Large intestine (tissue), 12 donors: ENCODE measurements at places on chromosomes 11 and 22. TPM values are rescaled to one million over a fixed set of nuclear protein-coding genes. Genes with fewer than 3 reads are reported as not detected.
A peak's percentile ranks its signal among the peaks of the same experiment; 100 is the strongest.

GRCh38 chr11:128472128-128473089, 114.9 kb downstream of the ETS1 start:
- peak; percentile 55 for DNase-seq

Gene ALKBH8
- 8.7 TPM for polyA plus RNA-seq

- no peak for DNase-seq
Measured at GRCh38 chr11:120618399-120618798, 106.9 kb downstream of the GRIK4 start.

GRCh38 chr22:48451891-48452290, 1375.8 kb downstream of the BRD1 start:
- DNase-seq: no peak

Gene C11orf91
- not detected for polyA plus RNA-seq
